ENCODE measurements at places on chromosomes 4 and X.

GRCh38 chrX:63408050-63408449 is 56.9 kb upstream of the SPIN4 start:
- DNase-seq = no peak

DNA sequence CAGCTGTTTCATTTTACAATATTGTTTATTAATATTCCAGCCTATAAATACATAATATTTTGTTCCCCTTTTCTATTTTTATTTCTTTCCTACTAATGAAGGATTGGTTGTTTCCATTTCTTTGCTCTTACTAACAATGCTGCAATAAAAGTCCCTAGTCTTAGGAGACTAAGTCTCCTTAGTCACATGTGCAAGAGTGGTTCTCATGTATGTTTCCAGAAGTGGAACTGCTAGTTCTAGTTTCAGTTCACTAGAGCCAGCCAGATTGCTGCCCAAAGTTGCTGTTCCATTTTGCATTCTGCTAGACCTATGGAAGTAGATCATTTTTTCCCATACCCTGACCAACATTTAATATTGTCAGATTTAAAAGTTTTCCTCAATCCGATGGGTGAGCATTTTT is 44.3 kb downstream of the CNGA1 start:
- peak; percentile 41 for DNase-seq

DNA sequence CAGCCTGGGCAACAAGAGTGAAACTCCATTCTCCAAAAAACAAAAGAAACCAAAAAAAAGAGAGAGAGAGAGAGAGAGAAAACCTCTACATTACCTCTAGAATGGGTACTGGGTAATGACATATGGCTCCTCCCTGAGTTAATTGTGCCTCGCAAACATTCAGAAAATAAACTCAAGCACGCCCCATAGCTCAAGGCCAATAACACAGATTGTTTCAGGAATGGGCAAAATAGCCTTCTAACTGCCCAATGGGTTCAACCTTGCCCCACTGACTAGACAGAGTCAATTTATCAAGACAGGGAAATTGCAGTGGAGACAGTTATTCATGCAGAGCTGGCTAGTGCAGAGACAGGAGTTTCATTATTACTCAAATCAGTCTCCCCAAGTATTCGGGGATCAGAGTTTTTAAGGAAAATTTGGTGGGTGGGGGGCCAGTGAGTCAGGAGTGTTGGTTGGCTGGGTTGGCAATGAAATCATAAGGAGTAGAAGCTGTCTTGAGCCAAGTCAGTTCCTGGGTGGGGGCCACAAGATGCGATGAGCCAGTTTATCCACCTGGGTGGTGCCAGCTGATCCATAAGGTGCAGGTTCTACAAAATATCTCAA is 25.1 kb downstream of the NIPAL1 start:
- DNase-seq = no peak

DNA sequence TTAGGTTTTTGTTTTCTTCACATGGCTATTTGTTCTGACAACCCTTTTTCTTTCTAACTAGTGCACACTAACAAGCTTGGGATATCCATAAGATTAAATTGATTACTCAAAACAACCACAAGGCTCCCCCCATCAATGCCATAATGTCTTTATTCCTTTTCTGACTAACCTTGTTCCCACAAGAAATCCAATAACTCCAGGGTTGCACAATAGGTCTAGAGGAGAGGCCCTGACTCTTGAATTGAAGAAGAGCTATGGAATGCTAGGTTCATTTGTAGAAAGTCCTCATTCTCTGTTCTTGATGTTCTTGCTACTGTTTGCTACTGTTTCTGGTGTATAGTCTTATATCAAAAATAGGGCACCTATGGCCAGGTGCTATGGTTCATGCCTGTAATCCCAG is 71.0 kb downstream of the PRRG1 start:
- no peak for DNase-seq

DNA sequence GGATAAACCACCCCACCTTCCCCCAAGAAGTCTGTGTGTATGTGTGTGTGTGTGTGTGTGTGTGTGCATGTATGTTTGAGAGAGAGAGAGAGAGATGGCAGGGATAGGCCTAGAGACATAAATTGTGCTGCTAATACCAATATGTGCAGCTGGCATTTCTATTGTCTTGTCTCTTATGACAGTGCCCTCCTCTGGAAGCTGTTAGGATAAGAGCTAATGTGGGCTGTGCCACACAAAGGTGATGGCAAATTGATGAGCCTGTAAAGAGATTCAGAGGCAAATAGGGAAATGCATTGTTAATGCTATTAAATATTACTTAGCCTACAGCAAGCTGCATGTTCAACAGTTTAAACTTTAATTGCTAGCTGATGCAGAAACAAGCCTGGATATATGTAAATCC is 332.0 kb downstream of the NKX6-1 start:
- no peak for DNase-seq

DNA sequence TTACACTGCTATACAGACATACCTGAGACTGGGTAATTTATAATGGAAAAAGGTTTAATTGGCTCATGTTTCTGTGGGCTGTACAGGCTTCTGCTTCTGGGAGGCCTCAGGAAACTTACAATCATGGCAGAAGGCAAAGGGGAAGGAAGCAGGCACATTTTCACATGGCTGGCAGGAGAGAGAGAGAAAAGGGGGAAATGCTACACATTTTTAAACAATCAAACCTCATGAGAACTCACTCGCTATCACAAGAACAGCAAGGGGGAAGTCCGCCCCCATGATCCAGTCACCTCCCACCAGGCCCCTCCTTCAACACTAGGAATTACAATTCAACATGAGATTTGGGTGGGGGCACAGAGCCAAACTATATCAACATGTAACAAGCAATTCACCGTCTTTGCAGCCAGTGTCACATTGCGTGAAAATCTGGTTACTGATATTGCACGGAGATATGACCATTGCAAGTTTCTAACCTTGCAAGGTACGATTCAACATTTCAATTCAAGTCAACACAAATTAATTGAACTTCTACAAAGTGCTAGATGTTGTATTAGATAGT is 61.7 kb upstream of the RELL1 start:
- no peak for DNase-seq

DNA sequence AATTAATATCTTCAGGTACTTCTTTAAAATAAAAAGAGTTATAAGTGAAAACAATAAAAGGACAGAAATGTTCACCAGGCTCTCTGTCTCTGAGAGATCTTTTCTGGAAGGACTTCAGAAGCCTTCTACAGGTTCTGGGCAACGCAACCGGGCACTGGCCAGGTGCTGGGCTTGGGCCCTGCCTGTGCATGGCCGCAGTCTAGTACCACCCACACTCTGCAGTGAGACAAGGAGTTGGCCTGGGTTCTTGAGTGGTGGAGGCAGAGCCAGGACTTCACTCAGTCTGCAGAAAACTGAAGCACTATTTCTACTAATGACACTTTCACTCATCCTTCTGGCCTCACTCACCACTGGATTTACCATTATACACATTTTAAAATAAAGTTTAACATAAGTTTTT is 21.8 kb downstream of the TAPT1 start:
- no peak for DNase-seq

- DNase-seq = no peak
Measured at GRCh38 chrX:24463077-24463476, 2.0 kb upstream of the PDK3 start.

DNA sequence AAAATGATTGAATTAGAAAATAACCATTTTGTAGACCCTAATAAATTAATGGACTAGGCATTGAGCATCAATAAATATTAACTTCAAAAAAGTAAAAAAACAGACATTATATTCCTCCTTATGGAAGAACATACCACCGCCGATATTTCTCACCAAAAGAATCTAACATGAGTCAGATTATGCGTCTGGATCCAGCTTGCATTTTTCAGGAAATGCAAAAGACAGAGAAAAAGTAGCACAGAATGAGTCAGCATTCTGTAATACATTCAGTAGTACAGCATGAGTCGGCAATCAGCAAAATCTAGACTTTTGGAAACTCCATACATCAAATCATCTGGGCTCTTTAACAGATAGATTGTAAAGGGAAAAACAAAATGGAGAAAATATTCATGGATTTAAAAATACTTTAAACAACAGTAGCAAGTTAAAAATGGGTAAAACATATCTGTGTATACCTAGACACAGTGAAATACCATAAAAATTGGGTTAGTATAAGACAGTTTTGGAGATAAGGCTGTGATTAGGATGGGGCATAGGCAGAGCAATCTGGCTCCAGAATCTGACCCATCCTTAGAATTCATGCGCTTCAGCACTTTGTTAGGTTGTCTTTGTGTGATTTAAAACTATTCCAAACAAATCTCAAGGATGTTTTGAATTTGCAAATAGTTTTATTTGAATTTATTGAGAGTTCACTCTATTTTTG is 633.0 kb upstream of the FAM241A start:
- no peak for DNase-seq

- no peak for DNase-seq
Measured at GRCh38 chrX:96683997-96684338, 674 bp upstream of the DIAPH2 start.

DNA sequence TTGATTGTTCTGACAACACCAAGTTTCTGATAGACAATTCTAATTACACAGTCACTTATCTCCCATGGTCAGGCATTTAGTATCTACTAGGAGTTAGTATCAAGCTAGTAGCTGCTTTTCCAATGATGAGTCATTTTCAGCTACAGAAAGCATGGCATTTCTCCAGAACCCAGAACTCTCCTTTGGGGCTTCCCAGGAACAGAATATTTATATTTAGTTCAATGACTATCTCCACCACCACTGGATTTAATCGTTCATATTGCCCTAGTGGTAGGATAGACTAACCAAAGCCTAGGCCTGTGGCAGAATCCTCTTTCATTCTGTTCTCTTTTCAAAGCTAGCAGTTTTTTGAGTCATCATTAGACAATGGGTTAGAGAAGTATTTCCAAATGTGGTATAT is 569.4 kb downstream of the GABRG1 start:
- DNase-seq = no peak

- no peak for DNase-seq
Measured at GRCh38 chrX:154695911-154696675, 42.7 kb upstream of the CTAG2 start.

DNA sequence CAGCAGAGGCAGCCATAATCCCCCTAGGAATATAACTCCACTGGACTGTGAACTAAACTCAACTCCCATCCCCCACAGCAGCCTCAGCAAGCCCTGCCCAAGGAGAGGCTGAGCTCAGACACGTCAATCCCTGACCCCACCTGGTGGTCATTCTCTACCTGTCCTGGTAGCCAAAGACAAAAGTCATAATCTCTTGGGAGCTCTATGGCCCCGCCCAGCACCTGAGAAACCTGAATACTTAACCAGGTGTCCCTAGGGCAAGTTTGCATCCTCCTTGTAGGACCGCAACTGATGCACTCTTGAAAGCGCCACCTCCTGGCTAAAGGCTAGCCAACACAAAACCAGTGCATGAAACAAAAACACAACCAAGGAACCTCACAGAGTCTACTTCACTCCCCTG is 18.4 kb downstream of the CT47B1 start:
- DNase-seq = no peak

- DNase-seq = no peak
Measured at GRCh38 chr4:66023061-66023460, 352.8 kb upstream of the EPHA5 start.

- DNase-seq = no peak
Measured at GRCh38 chrX:924017-924416, 288.4 kb downstream of the CRLF2 start.

DNA sequence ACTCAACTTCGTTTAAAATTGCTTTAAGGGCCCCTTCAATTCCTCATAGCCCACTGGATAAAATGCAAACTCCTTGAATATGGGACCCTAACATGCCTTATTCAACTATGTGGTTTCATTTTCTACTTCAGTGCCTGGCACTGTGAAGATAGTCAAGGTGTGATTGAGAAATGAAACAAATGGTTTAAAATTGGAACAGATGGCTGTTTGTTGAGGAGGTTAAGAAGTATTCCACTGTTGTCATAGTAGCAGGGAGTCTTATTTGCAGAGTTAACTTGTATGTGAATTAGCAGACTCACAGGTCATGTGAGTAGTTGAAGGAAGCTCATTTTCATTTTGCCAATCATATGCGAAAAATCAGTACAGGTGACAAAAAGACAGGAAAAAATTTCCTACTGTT is 593.3 kb downstream of the KCTD8 start:
- no peak for DNase-seq

DNA sequence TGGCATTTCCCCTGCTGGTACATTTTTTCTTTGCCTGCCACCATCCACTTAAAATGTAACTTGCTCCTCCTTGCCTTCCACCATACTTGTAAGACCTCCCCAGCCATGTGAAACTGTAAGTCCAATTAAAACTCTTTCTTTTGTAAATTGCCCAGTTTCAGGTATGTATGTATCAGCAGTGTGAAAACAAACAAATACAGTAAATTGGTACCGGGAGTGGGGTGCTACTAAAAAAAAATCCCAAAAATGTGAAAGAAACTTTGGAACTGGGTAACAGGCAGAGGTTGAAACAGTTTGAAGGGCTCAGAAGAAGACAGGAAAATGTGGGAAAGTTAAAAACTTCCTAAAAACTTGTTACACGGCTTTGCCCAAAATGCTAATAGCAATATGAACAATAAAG is 16.3 kb downstream of the ARHGEF9 start:
- no peak for DNase-seq

- no peak for DNase-seq
Measured at GRCh38 chr4:42070463-42070862, 80.1 kb downstream of the SLC30A9 start.

GRCh38 chrX:34893741-34894140 is 48.9 kb upstream of the FAM47B start:
- DNase-seq = no peak

DNA sequence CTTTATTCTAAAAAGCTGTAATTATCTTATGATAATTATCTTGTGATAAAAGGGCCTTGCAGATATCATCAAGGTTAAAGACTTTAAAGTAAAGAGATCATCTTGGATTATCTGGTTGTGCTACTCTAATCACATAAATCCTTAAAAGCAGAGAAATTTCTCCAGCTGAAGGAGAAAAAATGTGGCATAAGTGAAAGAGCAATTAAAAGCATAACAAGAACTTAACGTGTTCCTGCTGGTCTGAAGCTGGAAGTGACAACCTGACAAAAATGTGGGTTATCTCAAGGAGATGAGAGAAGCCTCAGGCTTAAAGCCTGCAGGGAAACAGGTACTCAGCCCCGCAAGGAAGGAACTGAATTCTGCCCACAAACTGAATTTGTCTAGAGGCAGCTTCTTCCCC is 449.1 kb upstream of the NDST4 start:
- no peak for DNase-seq

DNA sequence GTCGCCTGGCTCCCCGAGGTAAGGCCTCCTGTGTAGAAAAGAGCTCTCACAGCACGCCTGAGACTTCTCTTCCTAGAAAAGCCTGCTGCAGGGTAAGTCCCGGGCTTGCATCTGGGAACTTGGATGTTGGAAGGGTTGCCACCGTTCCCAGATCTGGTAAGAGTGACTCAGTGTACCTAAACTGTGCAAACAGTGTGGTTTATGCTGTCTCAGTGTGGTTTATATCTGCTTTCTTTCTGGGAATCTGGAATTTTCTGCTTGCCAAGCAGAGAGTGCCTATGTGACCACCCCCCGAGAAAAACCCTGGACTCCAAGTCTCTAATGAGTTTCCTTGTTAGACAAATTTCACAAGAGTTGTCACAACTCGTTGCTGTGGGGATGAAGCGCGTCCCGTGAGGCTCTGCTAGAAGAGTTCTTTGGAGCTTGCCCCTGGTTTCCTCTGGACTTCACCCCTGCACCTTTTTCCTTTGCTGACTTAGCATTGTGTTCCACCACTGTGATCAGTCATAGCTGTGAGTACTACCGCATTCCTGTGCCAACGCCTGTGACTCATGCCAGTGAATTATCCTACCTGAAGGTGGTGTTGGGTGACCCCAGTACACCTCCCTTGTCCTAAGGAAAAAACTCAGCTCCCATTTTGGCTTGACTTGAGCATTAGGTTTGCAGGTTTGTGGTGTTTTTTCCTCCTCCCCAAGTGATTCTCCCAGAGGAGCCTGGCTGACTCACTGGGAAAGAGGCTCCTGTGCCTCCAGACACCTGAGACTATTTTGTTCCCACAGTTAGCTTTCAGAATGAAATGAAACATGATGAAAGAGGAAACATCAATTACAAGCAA is 14.5 kb downstream of the SLC2A9 start:
- DNase-seq = no peak

Measured in globus pallidus (tissue), 1 donor.